Effector CD4-positive, alpha-beta T cell (primary cell): ENCODE measurements at places on chromosomes 11 and 22.

- DNase-seq = no peak
Measured at GRCh38 chr11:60121264-60121663, 32.8 kb downstream of the MS4A2 start.

- no peak for DNase-seq
Measured at GRCh38 chr11:77138106-77138649, 10.1 kb downstream of the MYO7A start.

DNA sequence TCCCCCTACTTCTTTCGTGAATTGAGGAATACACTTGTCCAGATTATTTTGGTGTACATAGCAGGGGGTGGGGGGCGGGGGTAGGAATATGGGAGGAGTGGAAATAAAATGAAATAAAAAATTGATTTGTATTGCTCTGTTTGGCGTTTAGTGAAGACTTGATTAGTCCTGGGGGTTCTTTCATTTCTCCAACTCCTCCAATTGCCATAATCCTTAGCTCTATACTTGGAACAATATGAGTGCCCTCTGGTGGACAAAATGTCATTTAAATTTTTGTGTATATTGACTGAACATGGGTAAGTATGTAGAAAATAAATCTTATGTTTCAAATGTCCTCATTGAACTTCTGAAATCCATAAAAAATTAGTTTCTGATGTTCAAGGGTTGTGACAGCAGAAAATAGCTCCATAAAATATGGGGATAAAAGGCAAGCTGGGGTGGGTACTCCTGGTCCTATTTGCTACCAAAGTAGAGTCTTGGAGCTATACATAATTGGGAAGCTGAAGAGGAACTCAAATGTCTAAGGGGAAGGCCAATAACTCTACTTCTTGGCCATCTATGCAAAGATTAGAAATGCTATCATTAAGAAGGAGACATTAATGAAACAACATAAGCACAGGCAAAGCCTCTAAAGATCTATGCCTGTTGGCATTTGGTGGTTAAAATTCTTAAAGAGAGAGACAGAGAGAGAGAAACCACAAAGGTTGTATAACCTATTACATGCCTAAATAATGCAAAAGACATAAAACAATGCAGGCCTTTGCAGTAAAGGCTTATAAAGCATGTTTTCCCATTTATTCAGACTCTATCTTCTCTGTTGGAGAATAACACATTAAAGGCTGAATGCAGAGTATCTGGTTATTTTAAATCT, 421.6 kb downstream of the METTL15 start:
- DNase-seq = no peak

GRCh38 chr22:44029069-44029468, 5.0 kb downstream of the PARVB start:
- no peak for DNase-seq

GRCh38 chr11:35906681-35907080, 37.2 kb upstream of the LDLRAD3 start:
- DNase-seq = no peak

- no peak for DNase-seq
Measured at GRCh38 chr22:40030758-40031095, 36.0 kb downstream of the FAM83F start.

DNA sequence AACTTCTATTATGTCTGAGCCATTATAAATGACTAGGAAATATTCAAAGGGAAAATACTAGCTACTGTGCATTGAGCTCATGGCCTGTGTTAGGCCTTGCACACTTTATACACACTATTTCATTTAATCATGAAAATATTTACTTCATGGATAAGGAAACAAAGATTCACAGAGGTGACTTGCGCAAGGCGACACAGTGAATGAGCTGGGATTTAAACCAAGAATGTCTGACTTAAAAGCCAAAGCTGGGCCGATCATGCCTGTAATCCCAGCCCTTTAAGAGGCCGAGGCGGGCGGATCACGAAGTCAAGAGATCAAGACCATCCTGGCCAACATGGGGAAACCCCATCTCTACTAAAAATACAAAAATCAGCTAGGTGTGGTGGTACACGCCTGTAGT, 231.5 kb downstream of the MIAT start:
- no peak for DNase-seq

DNA sequence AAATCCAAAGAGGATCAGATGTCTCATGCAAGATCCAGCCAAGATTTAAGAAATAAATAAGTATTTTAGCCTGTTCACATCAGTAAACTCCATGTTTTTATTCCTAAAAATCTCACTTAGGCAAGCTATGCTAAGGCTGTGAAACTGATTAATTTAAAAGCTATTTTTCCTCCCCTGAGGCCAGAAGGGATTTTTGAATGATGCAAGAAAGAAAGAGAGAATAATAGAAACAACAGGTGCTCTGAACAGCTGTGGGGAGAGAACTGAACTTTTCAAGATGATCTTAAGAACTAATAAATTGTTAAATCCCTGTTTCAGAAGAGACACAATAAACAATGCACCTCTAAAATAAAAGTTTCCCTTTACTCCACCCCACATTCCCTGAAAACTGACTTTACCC, 241.6 kb downstream of the DLG2 start:
- no peak for DNase-seq
